Occipital lobe (tissue), 3 donors: ENCODE measurements at places on chromosomes 3 and 15. TPM values are rescaled to one million over a fixed set of nuclear protein-coding genes. Genes with fewer than 3 reads are reported as not detected.

- DNase-seq: no peak
These were observed 18.7 kb downstream of the MYO1E start for GRCh38 chr15:59353994-59354416.

DNA sequence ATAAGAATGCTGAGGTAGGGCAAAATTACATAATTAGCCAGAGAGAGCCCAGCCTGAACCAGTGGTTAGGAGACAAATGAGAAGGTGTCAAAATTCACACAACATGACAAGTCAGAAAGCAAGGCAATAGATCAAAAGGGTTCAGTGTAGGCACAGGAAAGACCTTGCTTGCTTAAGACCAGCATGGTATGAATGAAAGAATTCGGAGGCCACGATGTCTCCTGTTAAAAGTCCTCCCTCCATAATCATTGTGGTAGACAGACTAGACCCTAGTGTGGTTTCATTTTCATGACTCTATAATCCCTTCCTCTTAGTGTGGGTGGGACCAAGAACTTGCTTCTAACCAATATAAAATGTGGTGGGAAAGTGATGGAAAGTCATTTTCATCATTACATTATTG, 98.7 kb upstream of the ANKRD28 start:
- DNase-seq: no peak

DNA sequence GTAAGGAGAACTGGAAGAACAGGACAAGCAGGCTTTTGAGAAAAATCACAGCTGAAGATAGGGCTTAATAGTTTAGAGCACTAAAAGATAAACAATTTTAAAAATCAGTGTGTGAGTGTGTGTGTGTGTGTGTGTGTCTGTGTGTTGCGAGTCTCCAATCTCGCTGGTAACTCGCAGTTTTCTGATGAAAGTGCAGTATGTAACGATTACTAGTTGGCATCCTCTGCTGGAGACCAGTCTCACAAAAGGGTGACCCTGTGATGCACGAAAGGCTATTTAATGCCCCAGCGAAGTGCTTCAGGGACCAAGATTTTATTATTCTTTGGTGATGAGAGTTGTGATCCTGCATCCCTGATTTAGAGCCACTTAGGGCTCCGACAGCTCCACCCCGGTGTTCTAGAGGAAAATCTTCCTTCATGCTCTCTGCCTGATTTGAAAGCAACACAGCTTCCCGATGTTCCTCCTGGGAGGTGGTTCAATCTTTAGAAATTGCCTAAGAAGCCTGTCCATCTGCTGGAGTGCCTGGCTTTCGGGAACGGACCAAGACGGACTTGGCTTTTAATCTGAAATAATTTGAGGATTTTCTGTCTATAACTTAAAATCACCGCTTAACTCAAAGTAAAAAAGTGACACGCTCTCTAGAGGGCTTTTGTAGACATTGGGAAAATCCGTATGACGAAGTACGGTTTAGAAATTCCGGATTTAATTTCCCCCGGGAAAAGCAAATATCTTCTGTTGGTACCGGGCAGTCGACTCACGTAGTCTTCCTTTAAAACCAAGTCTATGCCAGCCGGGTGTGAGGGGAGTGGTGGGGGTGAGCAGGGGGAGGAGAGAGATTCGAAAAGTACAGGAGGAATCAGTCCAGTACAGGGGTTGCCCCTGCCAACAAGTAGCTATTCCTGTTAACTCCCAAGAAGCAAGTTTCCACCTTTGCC, 1.1 kb upstream of the ALCAM start:
- peak; percentile 12 for DNase-seq

LMOD3 gene
- 0.16 TPM for total RNA-seq

NDN gene
- total RNA-seq: 76.4 TPM

C3orf49 gene
- not detected for total RNA-seq
